ENCODE measurements at places on chromosomes 5 and 9.

- DNase-seq = no peak
Measured at GRCh38 chr9:74697535-74697934, 190.2 kb downstream of the TRPM6 start.

GRCh38 chr5:111495159-111495558, 17.2 kb downstream of the STARD4 start:
- no peak for DNase-seq

- no peak for DNase-seq
Measured at GRCh38 chr9:135671591-135672041, 8.5 kb downstream of the LCN9 start.

- no peak for DNase-seq
Measured at GRCh38 chr5:39905356-39905755, 480.6 kb upstream of the DAB2 start.

GRCh38 chr9:97310896-97311295, 3.4 kb downstream of the CCDC180 start:
- DNase-seq = no peak

- no peak for DNase-seq
Measured at GRCh38 chr9:129173296-129174101, 4.6 kb downstream of the IER5L start.

GRCh38 chr5:135208903-135209721, 175.1 kb upstream of the PITX1 start:
- DNase-seq = no peak

DNA sequence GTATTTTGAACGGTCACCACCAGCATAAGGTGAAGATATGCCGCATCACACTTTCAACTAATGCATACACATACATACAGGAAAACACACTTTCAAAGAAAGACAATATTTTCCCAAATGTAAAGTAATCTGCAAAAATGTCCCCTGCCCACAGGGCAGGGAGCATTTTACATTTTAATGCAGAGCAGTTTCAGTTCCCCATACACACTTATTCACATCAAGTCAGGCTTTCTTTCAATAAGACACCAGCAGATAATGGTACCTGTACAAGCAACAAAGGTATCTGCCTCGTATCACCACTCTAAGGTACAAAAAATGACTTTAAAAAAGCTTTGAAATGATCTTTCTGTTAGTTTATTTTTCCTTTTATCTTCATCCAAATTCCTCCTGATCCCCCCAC, 247.1 kb upstream of the CCNG1 start:
- DNase-seq = no peak

GRCh38 chr5:54988218-54988617, 2.8 kb upstream of the ESM1 start:
- DNase-seq = no peak

DNA sequence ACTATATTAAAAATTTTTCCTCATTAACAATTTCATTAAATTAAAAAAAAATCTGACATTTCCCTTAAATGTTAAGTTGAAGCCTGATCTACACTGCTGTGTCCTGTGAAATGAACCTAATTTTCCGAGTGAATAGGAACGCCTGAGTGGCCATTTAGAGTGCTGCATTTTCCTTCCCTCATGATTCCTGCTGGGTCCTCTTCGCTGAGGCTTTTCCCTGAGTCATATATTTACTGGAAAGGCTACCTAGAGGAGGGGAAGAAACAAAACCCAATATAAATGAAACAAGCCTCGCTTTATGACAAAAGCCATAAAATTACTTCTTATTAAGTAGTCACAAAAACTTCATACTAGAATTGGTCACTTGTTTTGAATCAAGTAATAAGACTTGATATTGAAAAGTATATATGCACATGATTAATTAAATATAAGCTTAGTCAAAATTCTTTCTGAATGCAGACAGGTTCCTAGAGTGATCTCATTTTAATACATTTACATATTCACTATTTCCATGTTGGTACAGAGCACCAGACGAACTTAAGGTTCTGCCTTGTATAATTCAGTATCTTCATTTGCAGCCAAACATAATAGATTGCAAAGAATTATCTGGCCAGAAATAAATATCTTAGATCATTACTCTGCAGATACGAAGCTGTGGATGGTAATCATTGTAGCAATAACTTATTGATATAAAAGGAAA, 6.3 kb upstream of the ISCA1 start:
- no peak for DNase-seq

DNA sequence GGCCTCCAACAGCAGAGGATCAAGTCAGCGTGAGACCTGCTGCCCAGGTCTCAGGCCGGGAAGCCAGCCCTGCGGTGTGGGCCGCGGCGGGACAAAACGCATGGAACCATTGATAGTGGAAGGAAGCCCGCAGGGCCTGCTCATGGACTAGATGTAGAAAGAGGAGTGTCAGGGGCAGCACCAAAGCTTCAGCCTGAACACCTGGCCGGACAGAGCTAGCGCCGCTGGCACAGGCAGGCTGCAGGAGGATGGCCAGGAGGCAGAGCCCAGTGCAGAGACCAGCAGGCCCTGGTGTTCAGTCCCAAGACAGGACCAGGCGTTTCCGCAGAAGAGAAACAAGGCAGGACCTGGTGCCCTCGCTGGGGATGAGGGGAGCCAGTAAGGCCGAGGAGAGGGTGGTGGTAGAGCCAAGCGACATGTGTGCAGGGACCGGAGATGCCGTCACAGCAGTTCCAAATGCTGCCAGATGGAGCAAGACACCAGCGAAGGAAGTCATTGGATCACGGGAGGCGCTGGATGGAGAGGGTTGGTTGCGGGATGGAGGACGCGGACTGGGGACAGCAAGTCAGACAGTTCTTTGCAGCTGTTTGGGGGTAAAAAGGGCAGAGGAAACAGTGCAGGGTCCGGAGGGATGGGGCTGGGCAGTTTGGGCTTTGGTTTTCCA, 42.1 kb upstream of the OLFM1 start:
- no peak for DNase-seq

- DNase-seq = no peak
Measured at GRCh38 chr9:85703398-85703797, 38.4 kb downstream of the AGTPBP1 start.

- DNase-seq = no peak
Measured at GRCh38 chr9:128025736-128026135, 41.4 kb downstream of the NAIF1 start.

DNA sequence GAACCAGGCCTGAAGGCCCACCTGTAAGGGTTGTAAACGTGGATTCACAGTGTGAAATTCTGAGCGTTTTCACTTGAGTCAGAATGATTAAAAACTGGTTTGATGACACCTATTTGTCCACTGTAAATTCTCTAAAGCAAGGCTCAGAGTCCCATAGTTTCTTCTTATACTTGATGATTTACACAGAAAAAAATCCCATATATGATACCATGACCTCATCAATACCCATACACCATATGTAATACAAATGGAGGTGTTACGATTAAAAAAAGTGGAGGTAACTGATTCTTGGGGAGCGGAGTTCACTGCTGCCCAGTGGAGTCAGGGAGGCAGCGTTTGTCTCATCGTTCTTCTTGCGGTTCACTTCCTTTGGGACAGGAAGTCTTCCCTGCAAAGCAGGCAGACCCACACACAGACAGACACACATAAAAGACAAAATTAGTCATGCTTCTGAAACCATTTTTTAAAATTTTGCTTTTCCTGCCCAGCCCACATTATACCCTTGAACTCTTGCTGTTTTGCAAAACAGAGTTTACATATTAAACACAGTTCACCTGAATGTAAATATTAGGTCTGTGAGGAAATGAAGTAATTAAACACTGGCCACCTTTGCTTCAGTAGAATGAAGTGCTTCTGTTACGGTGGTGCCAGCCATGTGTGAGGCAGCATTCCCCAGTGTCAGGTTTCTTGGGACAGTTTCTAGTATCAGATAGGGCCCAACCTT, 26.2 kb downstream of the NREP start:
- DNase-seq = peak; percentile 42

GRCh38 chr5:170294556-170294955, 3.0 kb downstream of the LCP2 start:
- DNase-seq = no peak

DNA sequence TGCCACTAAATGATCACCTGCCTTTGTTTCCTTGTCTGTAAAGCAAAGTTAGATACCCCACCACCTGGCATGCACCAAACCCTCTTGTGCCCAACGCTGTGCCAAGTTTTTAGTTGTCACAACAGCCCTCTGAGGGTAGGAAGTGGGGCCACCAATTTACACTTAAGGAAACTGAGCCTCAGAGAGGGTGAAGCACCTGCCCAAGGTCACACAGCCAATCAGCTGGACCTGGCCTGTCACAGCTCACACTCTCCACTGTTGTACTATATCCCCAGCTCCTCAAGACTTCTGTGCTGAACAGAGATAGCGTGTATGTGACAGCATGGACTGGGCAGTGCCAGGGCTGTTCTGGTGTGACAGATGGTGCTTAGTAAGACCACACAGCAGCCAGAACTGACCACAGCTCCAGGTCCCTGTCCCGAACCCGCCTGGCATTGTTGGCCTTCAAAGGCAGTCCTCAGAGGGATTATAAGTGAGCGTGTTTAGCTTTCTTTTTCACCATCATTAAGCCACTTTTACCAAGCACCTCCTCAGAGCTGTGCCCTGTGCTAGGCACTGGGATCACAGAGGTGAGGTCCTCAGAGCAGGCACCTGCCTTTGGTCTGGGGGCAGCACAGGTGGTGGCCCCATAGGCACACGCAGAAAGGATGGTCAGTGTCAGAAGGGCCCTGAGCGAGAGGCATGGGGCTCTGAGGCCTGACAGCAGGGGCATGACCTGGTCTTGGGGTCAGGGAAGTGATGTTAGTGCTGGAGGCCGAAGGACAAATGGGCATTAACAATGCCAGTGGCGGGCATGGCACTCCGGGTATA, 71.1 kb downstream of the COL27A1 start:
- no peak for DNase-seq

GRCh38 chr5:149128023-149128875, 13.0 kb upstream of the ABLIM3 start:
- no peak for DNase-seq

DNA sequence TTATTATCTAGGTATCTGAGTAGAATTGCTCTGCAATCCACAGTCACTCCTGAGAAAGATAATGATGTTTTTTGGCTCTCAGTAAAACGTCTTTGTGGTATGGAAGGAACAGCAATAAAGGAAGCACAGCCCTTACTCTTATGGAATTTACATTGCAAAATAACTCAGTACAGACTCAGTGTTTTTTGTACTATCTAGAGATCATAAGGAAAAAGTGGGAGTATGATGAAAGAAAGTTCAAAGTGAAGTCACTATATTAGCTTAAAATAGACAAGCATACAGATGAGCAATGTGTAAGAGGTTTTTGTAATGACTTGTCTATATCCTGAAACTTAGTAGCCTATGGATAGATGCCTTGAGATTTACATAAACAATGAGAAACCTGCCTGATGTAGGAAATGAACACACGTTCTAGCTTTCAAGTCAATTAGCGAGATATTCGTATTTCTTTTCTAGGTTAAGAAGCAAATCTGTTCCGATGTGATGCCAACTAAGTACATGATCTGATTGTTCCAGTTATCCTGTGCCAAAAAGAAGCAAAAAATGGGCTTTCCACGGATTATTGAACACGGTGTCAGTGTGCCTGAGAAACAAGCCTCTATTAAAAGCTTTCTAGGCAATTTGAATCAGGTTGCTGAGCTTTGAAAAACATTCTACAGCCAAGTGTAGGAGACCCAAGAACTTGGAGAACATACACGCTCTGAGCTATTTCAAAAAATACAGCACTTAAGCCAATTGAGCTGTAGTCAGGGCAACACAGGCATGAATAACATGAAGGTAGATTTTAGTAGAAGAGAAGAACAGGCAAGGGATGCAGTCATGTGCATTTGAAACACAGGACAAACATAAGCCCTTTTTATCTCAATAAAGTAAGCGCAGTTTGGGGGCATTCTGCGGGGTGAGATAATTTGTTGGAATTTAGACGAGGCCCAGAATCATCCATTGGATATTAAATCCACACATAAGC, 86.3 kb upstream of the TAF11L2 start:
- DNase-seq = no peak

GRCh38 chr9:127004946-127005769, 90.6 kb downstream of the RALGPS1 start:
- DNase-seq = no peak

GRCh38 chr9:104775976-104776375, 12.0 kb downstream of the NIPSNAP3B start:
- no peak for DNase-seq

DNA sequence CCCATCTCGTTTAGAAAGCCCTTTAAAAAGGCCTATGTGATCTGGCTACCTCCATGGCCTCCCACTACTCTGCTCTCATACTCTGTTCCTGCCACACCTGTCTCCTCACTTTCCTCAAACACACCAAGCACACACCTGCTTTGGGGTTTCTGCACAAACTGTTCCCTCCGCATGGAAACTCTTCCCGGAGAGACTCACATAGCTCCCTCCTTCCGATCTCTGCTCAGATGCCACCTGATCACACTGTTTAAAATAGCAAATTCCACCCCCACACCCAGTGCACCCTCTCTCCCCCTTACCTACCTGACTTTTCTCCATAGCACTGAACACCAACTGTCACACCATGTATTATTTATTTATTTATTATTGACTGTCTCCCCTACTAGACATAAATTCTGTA, 84.0 kb upstream of the NR4A3 start:
- no peak for DNase-seq

DNA sequence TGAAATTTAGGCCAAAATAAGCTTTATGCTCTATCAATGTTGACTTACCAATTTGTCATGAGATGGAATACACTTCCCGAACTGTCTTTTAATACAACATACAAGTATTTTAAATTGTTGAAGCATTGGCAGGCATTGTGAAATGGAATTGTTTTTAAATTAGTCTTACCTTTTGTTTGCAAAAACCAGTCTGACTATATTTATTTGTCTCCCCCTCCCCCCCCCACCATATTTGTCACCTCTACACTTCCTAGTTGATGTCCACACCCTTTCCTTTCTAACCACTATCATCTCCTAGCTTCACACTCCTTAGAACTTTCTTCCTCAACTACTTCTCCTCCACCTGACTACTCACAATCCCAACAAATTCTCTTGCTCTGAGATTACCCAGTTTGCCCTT, 40.9 kb downstream of the FAF2 start:
- no peak for DNase-seq

DNA sequence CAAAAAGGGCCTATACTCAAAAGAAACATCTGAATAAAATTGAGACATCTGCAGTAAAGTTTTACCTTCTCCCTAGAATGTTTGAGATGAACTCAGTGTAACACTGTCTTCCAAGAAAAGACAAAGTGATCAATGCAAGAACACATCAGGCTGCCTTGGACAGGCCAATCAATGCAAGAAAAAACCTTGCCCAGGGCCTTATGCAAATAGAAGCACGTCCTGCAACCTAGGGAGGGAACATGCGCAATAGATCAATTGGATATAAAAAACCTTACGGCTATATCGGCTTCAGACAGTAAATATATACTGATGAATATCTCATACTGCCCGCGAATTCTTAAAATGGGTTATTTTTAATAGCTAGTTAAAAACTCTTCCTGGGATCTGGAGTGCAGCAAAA, 66.4 kb upstream of the POU5F2 start:
- peak; percentile 91 for DNase-seq
